ENCODE measurements at places on chromosomes 3 and 15.

DNA sequence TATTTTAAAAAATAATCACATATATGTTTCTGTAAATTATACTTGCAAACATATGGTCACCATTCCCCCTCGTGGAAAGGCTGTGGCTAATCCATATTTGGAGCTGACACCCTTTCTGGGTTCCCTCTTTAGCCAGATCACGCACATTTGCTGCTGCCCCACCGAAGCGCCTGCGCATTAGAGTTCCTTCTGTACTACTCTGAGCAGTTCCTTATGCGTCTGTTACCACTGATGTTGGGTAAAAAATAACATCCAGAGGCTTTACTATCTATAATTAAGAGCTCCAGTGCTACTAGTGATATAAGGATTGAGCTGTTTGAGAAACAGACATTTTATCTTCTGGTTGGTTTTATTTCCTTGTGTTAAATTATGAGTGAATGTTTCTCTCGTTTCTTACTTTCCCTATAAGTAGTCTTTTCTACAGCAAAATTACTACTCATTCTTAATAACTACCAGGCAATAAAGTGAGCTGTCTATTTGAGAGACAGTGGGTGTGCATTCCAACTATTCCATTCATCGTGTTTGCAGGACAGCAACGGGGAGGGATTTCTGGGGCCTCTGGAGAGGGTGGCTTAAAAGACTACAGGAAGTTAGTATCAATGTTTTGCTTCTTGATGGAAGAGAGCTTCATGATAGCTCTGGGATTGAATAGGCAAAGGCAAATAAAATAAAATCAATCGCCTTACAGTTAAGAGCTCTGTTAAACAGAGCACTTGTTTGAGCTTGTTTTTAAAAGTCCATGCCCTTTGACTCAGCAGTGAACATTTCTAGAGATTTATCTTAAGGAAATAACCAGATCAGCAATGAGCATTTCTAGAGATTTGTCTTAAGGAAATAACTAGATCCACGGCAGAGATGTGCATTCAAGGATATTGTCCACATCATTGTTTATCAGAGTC is 245.2 kb downstream of the CD47 start:
- no peak for DNase-seq

- DNase-seq: no peak
These were observed 48.9 kb upstream of the ALCAM start for GRCh38 chr3:105317841-105318240.

DNA sequence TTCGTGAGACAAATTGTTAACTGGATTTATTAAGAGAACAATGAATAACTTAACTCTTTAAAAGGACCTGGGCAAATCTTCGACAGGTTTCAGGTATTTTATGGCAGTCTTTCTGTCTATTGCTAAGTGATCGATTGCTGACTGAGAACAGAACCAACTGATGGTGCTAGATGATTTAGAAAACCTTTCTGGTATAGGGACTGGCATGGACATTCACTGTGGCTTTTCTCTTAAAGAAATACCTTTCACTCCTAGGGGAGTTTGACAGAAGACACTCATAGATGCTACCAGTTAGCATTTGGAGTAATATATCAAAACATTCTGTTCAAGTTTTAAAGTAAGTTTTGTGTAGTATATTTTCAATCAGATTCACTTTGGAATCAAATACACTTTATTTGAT is 654 bp downstream of the PPARG start:
- DNase-seq: no peak

- DNase-seq: no peak
These were observed 25.4 kb downstream of the SYNM start for GRCh38 chr15:99130314-99130713.

GRCh38 chr3:169472259-169472900 is 191.1 kb downstream of the MECOM start:
- DNase-seq: no peak

DNA sequence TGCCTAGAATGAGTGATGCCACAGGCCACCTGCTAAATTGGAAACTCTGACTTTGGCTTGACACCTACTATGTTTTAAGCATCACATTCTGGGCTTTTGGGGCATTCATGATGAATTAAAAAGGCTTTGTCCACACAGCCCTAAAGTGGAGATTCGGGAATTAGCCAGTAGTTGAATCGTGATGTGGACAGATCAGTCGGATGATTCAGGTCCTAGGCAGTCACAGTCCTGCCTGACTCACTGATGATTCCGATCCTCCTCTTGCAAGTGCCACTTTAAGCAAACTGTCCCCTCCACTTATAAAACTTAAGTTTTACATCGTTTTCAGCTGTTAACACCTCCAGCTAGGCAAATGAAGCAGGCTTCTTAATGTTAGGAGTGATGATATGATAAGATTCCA is 75.3 kb downstream of the SYNPR start:
- no peak for DNase-seq

DNA sequence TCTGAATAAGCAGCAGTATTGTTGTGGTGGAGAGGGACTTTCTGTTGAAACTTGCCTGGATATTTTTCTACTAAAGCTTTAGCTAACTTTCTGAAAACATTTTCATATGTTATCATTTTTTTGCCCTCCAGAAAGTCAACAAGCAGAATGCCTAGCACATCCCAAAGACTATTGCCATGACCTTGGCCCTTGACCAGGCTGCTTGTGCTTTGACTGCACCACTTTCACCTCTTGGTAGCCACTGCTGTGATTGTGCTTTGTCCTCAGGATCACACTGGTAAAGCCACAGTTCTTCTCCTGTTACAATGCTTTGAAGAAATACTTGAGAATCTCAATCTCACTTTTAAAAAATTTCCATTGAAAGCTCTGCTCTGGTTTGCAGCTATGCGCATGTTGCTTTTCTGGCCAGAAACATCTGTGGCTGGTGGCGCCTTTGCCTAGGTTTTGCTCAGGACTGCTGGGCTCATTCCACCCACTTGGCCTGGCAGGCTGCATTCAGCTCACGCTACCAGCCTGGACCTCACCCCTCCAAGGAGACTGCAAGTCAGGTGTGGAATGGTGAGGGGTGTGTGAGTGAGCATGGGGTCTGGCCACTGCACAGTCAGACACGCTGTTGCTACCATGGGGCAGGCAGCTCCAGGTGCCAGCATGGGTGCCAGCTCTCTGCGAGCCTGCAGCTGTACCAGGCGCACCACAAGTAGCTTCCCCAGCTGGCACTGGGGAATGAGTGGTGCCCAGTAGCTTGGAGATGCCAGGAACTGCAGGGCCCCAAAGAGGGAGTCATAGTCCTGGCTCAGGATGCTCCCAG is 89.8 kb upstream of the TNFSF10 start:
- no peak for DNase-seq

DNA sequence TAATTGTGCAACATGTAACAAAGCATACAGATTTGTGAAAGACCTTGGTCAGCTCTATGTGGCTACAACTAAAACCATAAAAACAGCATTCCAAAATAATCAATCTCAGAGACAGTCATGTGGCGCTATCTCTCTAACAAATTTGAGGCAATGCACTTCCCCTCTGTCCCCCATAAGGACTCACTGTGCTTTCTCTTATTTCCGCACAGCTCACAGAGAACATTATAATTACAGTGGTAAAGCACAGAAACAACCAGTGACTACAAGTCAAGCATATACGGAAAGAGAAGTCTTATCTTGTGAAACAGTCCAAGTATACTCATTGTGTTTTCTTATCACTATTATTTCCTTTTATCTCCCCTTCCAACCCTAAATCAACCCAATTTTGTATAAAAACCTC is 64.3 kb downstream of the RYK start:
- no peak for DNase-seq

GRCh38 chr3:88219138-88219792 is 69.5 kb downstream of the C3orf38 start:
- no peak for DNase-seq

GRCh38 chr3:142999881-143000280 is 1.5 kb upstream of the U2SURP start:
- no peak for DNase-seq

DNA sequence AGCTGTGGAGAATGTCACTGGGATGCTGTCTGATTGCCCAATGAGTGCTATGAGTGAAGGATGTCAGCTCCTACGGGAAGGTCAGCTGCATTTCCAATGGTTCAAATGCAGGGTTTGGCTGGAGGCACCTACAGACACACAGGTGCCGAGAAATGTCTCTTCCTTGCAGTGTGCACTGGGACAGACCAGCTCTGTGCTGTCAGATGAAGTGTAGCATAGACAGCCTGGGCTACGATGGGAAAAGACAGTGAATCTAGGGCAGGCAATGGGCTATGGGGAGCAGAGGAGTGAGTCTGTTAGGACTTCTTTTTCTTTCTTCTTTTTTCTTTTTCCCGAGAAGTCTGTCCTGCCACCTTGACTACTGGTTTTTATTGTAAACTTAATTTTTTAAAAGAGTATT is 223.1 kb upstream of the EOMES start:
- DNase-seq: no peak

- DNase-seq: no peak
These were observed 240.5 kb downstream of the SOX2 start for GRCh38 chr3:181952221-181952620.

DNA sequence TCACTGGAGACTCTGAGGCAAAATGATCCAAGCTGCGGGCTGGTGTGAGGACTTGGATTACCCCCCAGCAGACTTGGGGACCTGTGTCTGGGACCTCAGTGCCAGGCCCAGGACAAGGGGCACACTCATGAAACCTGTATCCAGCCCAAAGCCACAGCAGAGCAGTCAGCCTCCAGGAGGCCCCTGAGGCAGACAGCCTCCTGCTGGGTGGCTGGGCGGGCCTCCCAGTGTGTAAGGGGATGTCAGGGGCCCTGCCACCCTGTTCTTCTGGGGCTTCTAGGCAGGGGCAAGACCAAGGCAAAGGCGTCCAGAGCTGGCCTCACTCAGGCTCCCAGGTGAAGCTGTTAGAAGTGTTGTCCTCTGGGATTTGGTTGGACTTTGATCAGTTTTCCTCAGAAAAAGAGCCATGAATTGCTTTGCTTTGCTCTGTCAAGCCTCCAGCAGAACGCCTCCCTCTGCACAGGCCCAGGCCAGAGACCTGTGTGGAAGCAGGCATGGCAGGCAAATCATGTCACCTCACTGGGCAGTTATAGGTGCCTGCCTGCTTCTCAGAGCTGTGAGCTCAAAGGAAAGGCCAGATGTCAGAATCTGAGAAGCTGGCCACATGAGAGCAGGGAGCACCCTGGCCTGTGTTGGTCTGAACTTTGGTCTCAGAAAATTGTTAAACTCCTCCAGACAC is 77.4 kb downstream of the SMAD6 start:
- DNase-seq: no peak

GRCh38 chr3:109977897-109978296 is 640.6 kb upstream of the DPPA4 start:
- DNase-seq: no peak

DNA sequence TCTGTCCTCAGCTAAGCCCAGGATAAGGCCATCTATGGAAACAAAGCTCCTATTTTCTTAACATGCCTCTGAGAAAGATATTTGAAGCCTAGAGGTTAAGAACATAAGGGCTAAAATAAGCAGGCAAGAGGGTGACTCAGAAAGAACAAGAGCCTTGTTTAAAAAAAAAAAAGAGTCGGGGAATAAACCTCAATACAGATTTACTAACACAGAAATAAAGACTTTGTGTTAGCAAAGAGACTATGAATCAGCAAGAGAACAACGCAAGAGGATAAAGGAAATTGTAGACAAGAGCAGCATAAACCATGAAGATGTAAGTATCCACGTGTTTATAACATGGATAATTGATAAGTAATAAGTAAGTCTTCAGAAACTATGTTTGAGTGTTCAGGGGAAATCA is 36.0 kb downstream of the RAB27A start:
- DNase-seq: no peak

- no peak for DNase-seq
These were observed 41.3 kb upstream of the UBE2E1 start for GRCh38 chr3:23764407-23764806.

DNA sequence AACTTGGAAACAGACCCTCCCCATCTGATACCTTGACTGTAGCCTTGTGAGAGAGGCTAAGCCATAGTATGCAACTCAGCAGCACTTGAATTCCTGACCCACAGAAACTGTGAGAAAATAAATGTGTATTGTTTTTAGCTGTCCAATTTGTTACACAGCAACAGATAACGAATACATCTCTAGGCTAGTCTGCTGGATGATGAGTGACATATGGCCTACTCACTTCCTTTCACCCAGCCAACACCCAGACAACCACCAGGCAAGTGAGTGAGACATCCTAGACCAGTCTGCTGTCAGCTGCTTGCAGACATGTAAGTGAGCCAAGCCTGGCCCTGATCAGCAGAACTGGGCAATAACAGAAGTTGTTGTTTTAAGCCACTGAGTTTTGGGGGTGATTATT is 19.2 kb upstream of the SMAD6 start:
- DNase-seq: no peak

- no peak for DNase-seq
These were observed 192.4 kb upstream of the IGF1R start for GRCh38 chr15:98455904-98456303.

DNA sequence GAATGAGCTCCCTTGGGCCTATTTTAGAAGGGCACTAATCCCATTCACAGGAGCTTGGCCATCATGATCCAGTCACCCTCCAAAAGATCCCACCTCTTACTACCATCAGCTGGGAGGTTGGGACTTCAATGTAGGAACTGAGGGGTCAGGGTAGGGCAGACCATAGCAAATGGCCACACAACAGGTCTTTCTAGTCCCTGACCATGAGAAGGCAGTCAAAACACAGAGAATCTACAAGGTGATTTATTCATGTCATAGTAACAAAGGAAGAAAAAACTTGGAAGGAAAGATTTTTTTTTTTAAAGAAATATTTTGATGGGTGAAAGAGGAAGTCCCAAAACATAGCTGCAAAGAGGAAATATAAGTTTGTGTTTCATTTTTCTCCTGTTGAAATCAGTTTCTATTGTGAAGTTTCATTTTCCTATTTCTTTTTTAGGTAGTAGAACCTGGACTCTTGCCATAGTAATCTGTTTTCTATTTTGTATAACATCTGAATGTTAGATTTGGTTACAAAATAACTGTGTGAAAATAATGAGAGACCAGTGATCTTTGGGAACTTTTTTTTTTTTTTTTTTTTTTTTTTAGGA is 23.5 kb upstream of the TNFSF10 start:
- DNase-seq: no peak

DNA sequence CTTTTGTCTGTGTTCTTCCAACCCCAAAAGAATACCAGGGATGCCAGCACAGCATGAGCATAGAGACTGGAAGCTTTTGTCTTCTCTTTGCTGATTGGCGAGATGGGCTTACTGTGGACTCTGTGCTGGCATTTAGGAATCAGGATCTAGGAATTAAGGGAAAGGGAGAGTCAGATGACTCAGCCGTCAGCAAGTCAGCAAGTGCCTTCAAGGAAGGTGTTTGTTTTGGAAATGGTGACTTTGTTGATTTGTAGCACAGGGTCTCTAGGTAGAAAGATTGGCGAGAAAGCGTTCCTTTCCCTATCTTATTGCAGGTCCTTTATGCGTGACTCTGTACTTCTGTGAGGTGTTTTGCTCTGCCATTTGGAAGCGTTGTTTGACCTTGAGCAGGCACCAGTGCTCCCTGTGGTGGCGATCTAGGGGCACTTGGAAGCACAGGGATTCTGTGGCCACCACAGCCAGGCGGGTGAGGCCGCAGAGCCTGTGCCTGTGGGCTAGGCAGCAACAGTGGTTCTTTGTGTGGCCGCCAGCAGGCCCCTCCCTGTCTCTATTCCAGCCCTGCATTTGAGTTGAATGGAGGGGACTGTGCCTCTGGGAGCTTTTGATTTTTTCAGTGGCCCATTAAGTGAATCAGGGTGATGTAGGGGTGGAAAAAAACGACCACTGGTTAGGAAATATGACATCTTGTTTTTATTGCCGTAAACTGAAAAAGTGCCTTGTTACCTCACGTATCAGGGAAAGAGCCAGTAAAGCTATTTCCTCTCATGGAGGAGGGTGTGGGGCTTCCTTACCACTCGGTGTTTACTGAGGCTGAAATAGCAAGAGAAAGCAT is 19.0 kb downstream of the FAN1 start:
- no peak for DNase-seq

- no peak for DNase-seq
These were observed 653.6 kb downstream of the NAALADL2 start for GRCh38 chr3:175512700-175513099.
